A673 (cell line): ENCODE measurements at places on chromosomes 6 and 20. TPM values are rescaled to one million over a fixed set of nuclear protein-coding genes. Genes with fewer than 3 reads are reported as not detected.
A peak's percentile ranks its signal among the peaks of the same experiment; 100 is the strongest.

DNA sequence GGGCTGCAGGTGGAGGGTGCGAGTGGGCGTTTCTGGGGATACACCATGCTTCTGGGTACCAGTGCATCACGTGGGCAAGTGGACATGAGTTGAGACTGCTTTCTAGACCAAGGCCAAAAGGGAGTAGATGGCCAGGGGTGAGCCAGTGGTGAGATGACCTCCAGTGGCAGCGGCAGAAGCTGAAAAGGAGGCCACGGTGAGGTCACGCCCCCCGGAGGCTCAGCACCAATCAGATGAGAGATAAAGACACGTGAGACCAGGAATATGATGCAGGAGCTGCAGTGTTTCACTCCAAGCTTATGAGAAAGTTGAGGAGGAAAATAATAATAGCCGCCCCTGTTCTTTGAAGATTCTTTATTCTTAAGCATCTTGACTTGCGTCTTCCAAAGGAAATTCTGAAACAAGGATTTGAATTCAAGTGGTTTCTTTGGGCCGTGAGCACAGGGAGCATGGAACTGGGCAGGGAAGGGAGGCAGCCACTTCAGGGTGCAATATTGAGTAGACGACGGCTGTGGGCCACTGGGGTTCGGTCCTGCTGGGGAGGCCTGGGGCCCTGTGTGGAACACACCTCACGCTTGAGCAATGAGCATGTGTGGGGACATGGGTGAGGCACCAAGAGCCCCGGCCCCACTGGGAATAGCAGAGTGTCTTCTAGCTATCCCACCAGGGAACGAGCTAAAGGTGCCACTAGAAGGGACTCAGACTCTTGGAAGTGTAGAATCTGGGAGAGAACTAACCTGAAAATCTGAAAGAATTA is 156.7 kb upstream of the LRFN2 start:
- no peak for DNase-seq

DNA sequence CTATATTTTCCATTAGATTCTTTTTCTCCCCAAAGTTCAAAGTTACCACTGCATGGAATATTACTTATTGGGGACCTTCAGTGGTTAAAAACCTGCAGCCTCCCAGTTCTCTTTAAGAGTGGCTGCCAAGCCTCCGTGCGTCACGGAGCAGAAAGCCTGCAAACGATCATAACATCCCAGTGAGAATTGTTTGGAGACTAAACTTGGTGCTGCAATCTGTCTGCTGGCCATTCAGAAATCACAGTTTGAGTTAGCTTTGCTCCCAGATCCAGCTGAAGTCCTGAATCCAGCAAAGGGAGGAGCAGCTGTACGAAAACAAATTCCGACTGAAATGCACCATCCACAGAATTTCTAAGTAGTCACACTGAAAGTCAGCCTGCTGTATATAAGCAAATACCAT is 213.5 kb upstream of the PDE10A start:
- DNase-seq, result no peak

GRCh38 chr6:72691249-72691648 is 69.4 kb downstream of the KCNQ5 start:
- DNase-seq, result no peak

GRCh38 chr6:112232845-112233256 is 21.5 kb downstream of the LAMA4 start:
- no peak for DNase-seq

DNA sequence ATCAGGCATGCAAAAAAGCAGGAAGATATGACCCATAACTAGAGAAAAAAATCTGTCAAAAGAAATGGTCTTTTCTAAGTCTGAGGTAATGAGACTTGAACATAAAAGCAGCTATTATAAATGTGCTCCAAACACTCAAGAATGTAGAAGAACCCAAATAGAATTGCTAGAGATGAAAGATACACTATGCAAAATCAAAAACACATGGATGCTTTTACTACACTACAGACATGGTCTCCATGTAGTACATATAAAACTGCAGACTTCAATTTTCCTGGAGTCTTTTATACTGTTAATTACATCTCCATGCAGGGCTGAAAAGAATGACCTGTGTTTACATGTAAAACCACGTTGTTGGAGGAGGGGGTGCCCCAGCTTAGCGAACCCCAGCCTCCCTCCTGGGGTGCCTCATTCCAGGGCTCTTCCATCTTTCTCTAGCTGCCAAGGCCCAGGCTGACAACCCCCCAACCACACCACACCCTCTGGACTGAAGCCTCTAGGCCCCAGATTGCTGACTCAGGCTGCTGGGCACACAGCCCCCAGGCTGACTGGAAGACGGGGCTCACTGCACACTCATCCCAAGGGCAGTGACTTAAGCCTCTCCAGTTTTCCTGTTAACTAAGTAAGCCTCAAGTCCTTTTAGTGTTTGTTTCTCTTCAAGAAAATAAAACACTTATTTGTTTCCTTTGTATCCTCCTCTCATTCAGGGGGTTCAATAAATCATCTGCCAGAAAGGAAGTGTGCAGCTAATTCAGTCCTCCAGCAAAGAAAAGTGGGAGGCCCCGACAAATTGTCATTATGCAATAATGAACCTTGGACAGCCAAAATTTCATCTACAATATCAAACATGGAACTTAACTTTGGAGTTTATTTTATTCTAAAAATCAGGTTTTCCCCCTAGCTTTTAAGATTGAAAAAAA is 26.0 kb upstream of the PLAGL1 start:
- no peak for DNase-seq

DNA sequence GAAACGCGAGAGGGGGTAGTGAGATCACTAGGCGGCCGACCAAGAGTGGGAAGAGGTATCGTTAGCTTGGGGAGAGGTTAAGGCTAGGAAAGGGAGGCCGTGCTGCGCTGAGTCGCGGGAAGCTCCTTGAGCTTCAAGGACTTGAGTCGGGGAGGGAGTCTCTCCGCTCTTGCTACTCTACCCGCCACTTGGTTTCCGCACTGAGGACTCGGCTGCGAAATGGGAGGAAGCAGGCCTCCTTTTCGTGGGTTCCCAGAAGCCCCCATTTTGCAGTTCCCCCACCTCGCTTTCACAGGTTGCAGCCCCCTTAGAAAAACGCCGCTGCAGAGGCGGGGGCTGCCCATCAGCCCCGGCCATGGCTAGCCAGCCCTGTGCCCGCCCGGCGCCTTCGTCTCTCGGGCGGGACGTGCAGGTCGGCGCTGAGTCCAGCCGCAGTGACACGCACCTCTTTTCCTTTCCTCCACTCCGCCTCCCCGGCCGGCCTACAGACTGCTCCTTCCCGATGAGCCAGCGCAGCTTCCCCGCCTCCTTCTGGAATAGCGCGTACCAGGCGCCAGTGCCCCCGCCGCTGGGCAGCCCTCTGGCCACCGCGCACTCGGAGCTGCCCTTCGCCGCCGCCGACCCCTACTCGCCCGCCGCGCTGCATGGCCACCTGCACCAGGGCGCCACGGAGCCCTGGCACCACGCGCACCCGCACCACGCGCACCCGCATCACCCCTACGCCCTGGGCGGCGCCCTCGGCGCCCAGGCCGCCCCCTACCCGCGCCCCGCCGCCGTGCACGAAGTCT is 4.9 kb downstream of the VGLL2 start:
- peak; percentile 5 for DNase-seq

DNA sequence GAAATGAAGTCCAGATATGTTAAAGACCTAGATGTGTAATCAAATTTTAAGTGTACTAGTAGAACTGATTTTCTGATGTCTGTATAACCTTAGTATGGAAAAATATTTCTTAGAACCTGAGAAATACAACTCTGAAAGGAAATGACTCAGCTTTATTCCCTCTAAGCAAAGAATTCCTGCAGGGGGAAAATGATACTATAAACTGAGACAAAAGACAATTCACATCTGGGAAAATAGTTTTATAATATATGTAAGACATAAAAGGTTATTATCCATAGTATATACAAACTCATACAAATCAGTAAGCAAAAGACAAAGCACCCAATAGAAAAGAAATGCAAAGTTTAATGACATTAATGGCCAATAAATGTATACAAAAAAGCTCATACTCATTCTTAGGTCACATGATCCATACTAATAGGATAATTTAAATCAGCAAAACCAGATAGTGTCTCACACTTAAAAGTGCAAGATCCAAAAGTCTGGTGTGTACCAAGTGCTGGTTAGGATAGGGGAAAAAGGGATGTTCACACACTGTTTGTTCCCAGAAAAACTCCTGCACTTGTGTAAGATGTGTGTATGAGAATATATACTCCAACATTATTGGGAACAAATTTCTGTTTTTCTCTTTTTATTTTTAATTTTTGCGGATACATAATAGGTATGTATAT is 22.6 kb downstream of the RNF217 start:
- peak; percentile 76 for DNase-seq

- DNase-seq, result no peak
Measured at GRCh38 chr6:168578036-168578435, 137.1 kb downstream of the SMOC2 start.

- no peak for DNase-seq
Measured at GRCh38 chr20:50333812-50334211, 143.2 kb downstream of the CEBPB start.

DNA sequence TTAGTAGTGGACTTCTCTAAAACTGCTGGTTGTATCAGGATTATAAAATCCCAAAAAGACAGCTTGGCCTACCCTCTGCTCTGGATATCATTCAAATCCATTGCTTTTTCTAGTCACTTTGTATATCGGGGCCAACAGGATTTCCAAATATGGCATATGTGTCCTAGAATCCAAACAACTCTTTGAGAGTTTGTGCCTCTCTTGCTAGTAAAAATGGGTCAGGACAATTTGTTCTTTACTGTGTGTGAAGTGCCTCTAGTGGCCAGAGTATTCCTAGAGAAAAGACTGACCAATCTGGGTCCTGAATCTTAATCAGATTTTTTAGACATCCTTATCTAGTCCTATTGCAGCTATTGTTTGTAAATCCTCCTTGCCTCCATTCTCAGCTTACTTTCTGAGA is 33.5 kb upstream of the MANEA start:
- no peak for DNase-seq

GRCh38 chr20:59042151-59042795 is at the start of gene PRELID3B:
Gene PRELID3B (minus strand): TSS chr20:59042786. CDS start chr20:59042730, 56 bp downstream.
- DNase-seq, result peak; percentile 33

GRCh38 chr6:43497689-43498088 is 12.5 kb downstream of the LRRC73 start:
- no peak for DNase-seq

GRCh38 chr20:45095805-45096238 is 5.1 kb downstream of the KCNS1 start:
- peak; percentile 72 for DNase-seq

DNA sequence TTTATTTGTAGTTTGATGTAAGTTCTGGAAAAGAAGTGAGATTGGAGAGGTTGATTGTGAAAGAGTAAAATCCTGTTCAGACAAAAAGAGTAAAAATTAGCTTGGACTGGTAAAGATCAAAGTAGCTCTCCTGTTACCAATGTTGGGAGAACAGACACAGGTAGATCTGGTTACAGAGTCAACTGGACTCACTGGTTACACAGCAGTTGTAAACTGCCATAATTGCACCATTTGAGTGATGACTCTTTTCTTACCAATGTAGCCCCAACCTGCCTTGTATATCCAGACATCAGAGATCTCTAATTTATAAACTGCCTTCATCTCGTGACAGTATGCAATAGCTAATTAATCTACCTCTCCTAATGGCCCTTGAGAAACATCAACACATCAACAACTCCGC is 165.6 kb upstream of the PRSS16 start:
- DNase-seq, result no peak

- DNase-seq, result peak; percentile 22
Measured at GRCh38 chr6:149335924-149336608, 18.6 kb downstream of the TAB2 start.

DNA sequence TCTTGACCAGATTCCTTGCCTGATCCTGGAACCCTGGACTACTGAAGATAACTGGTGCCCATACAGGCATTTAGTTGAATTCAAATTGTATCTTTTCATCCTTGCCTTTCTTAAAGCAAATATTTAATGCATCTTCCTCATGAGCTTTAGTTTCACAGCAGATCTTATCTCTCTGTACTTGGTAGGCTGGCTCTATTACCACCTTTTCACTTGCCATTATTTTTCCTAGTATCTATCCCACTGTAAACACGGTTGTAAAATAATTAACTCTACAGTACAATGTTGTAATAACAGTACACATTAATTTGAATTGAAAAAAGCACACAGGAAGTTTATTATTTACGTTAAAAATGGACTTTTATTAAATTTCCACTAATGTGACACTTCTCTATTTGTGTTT is 1286.9 kb downstream of the GRIK2 start:
- DNase-seq, result no peak

GRCh38 chr6:72739368-72739779 is 117.5 kb downstream of the KCNQ5 start:
- no peak for DNase-seq

DNA sequence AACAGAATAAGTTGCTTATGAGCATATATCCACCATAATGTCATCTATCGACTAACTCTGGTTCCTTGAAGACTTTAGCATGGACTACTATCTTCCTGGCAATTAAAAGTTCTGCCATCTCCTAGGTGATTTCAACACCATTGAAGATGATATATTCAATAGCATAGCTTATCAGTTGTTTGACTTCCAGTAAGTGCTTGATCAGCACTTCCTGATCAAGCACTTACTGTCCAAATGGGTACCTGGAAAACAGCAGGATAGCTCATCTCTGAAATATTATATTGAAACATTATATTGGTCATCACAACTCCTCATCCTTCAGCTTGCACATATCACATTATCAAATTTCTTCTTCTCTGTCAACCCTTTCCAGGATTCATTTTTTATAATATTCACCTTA is 75.5 kb upstream of the HMGCLL1 start:
- DNase-seq, result no peak

DNA sequence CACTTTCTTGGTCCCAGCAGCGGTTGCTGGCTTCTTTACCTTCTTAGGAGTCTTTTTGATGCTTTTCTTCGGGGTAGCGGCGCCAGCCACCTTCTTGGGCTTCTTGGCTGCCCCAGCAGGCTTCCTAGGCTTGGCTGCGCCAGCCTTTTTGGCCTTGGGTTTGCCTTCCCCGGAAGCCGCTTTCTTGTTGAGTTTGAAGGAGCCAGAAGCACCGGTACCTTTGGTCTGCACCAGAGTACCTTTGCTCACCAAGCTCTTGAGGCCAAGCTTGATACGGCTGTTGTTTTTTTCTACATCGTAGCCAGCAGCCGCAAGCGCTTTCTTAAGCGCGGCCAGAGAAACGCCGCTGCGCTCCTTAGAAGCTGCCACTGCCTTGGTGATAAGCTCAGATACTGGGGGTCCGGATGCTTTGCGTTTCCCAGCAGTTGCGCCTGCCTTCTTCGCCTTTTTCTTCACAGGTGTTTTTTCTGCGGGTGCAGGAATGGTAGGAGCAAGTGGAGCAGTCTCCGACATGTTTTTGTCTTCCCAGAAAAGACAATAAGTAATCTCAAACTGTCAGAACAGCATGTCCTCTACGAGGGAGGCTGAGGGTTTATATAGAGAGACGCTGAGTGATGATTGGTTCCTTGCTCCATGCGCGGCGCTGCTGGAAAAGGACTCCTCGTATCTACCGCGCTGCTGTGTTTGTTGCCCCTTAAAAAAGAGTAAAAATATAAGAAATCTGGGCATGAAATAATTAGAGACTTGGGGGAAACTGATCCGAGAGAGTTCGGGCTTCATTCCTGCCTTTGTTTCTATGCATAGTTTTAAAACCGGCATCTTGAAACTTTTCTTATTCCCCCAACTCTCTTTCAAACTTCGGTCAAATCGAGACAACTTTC is 130.3 kb upstream of the BTN3A2 start:
- DNase-seq, result peak; percentile 93

GRCh38 chr6:53361549-53362031 is 12.8 kb upstream of the ELOVL5 start:
- DNase-seq, result no peak

Gene PAK5
- not detected in 2 replicates for total RNA-seq

Gene LAMA2
- 2.2 TPM in 2 replicates for total RNA-seq

Gene NOX3
- not detected in 2 replicates for total RNA-seq

Gene ALDH8A1
- total RNA-seq, result 0.45 and 0.76 TPM in 2 replicates

Gene SIRPD
- total RNA-seq, result not detected in 2 replicates

Gene NKAIN4
- not detected in 2 replicates for total RNA-seq

Gene PIM1
- 8.9 and 10.6 TPM in 2 replicates for total RNA-seq

Gene MPIG6B
- not detected in 2 replicates for total RNA-seq

Gene CALHM4
- total RNA-seq, result not detected in 2 replicates

Gene COX4I2
- not detected in 2 replicates for total RNA-seq
